Sigmoid colon (tissue), 7 donors: ENCODE measurements at places on chromosomes 3 and 15. TPM values are rescaled to one million over a fixed set of nuclear protein-coding genes. Genes with fewer than 3 reads are reported as not detected.

LRRC31 gene
- not detected for total RNA-seq

QTRT2 gene
- 17.5 TPM for total RNA-seq

THAP10 gene
- total RNA-seq: 2.6 TPM

GTPBP8 gene
- 36.0 TPM for total RNA-seq

DNA sequence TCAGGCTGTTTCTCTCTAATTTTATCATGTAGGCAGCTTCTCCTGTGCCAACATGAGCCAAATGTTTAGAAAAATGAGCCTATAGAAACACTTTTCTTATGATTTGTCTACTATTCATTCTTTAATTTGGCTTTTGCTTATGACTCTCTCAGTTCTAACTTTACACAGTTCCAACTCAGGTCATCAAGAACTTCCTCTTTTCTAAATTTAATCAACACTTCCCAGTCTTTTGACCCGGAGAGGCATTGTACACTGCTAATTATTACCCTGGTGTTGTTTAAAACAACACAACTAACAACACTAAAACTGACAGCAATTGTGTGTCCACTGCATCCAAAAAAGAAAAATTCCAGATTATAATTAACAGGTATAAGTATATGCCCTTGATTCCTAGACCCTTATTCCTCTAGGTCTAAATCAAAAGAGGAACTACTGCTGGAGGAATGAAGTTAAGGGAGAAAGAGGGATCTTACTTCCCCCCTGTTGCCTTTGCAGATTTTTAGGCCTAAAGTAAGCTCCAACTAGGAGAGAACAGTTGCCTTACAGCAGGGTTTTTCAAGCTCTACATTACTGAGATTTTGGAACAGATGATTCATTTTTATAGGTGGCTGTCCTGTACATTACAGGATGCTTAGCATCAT lies 332.2 kb upstream of the GOLIM4 start:
- DNase-seq: no peak
- no peak overlapping the region for H3K4me3 ChIP-seq
- no peaks in the 10 kb centered on the region for H3K27me3 ChIP-seq
- H3K4me1 ChIP-seq: no peaks in the 10 kb centered on the region

DNA sequence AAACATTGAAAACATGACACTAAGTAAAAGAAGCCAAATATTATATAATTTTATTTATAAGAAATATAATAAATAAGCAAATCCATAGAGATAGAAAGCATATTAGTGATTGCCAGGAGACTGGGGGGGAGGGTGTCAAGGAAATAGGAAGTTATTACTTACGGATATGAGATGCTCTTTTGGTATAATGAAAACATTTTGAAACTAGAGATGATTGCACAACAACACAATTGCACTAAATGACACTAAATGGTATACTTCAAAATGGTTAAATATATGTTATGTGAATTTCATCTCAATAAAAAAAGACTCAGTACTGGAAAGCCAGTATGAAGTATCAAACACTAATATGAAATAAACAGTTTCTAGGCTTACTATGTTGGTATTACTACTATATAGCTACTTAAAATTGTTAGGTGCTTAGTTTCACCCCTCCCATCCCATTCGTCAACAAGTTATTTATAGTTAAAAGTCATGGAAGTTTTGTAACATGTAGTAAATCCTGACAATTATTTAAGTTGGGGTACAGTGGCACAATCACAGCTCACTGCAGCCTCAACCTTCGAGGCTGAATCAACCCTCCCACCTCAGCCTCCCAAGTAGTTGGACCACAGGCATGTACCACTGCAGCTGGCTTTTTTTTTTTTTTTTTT lies 43.7 kb downstream of the STAG1 start:
- no peaks in the 10 kb centered on the region for H3K27me3 ChIP-seq
- no peak for DNase-seq
- no peak overlapping the region for H3K4me3 ChIP-seq
- peaks cover 4% of the 10 kb centered on the region for H3K4me1 ChIP-seq
- no peaks in the 10 kb centered on the region for H3K36me3 ChIP-seq

DNA sequence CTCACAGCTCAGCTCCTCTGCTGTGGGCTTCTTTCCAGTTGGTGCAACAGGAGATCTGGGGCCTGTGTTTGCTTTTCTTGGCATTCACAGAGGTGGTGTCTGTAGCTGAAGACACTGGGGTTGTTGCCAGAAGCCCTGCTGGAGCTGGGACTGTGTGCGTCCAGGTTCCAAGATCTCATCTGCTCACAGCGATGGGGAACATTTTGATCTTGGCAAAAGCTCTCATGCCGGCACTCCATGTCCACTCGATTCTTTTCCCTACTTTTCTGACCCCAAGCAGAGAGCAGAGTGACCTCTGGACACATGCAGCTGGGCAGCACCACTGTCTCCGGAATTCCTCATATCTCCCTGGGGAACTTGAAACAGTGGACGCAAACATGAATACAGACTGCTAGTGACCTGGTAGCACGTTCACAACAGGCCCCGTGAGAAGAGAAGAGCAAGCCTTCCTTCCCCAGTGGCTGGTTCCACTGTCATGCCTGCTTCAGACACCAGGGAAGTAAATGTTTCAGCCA lies 36.1 kb upstream of the MECOM start:
- no peak overlapping the region for H3K4me3 ChIP-seq
- no peaks in the 10 kb centered on the region for H3K36me3 ChIP-seq
- peak; percentile 87 for DNase-seq
- H3K27ac ChIP-seq: peak overlapping the region; percentile 83
